ENCODE measurements at places on chromosomes 11 and 22.
A peak's percentile ranks its signal among the peaks of the same experiment; 100 is the strongest.

DNA sequence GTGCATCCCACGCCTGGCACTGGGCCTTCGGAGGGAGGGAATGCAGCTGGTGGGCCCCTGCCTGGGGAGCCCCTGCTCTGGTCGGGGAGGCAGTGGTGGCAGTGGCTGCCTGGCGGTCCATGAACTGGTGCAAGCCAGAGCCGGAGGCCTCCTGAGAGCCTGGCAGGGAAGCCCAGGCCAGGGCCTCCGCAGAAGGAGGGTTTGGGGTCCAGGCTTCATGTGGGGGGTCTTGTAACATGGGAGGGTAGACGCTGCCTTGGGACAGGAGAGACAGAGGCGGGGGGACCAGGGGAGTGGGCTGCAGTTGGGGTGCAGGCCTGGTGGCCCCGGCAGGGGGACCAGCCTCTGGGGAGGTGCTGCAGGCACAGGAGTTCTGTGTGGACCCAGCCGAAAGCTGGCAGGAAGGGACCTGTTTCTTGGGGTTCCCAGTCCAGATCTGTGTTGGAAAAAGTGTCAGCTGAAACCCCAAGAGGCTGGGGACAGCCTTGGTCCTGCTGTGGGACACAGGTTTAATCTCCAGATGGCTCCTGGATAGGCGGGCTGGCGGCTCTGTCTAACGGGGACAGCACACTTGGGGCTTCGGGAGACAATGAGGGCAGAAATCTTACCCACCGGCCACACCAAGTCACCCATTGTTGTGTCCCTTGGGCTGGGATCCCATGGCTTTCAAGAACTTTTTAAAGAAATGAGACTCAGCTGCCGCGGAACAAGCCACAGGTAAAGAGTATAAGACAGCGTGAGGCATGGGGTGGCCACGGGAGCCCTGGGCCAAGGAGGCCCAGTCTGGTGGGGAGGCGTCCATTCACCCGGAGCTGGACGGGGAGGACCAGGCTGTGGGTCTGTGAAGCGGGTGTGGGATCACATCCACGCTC is 73.5 kb downstream of the KCNQ1 start:
- DNase-seq, result no peak

- no peak for DNase-seq
These were observed 75.7 kb downstream of the GRAMD1B start for GRCh38 chr11:123505546-123506299.

GRCh38 chr11:102317768-102318103 is 452 bp downstream of the BIRC3 start:
- DNase-seq, result peak; percentile 78

GRCh38 chr22:24060375-24060788 is 49.3 kb downstream of the CABIN1 start:
- no peak for DNase-seq

- DNase-seq, result no peak
These were observed 2.3 kb downstream of the GATD1 start for GRCh38 chr11:774873-775592.

DNA sequence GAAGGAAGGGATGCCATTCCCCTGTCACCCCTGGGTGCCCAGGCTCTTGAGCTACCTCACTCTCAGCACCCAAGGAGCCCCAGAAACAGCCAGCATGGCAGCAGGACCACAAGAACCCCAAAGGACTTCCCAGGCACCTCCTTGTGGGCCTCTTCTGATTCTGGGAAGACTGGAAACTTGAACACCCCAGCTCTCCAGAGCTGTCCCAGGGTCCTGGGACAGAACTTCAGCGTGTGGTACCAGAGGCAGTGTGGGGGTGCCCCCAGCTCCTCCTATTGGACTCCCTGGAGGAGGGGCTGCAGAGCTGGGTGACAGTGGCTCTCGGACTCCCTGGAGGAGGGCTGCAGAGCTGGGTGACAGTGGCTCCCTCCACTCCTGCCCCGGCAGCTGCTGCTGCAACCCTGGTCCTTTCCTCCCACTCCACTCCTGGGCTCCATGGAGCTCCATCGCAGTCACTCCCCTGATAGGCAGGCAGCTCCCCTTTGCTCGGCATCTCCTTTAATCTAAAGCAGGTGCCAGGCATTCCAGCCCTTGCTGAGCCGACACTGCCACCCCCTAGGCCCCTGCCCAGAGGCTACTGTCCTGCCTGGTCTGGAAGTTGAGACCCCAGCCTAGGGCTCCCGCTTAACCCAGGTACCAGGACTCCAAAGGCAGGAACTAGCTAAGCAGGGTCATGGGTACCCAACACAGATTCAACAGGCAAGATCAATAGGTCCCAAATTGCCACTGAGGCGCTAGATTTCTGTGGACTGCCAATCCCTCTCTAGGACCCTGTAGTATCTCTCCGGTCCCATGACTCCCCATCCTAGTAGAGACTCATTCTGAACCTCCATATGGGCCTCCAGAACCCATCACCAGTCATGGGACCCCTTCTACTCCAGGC is 2.7 kb downstream of the BCL9L start:
- no peak for DNase-seq

- peak; percentile 50 for DNase-seq
These were observed at the start of gene TCN2 for GRCh38 chr22:30606455-30607299. Gene TCN2, plus strand, starts transcription at chr22:30607174. Its CDS starts 158 bp downstream, at chr22:30607332.

DNA sequence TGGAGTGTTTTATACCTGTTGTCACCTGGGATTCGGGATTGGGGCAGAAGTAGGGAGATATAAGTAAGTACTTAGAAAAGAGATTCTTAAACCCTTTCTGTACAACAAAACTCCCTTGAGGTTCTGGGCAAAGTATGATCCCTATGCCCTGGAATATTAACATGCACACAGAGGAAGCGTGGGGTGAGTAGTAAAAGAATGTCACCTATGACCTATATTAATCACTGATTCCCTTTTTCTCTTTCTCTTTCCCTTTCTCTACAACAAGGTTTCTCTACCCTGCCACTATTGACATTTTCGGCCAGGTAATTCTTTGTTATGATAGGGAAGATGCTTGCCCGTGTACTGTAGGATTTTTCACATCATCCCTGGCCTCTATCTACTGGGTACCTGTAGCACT is 209.7 kb upstream of the PLET1 start:
- DNase-seq, result no peak

All from SW 1271 (cell line).